ENCODE measurements at places on chromosomes 5 and 9.

- DNase-seq = no peak
These were observed 600.7 kb upstream of the CDH9 start for GRCh38 chr5:27639005-27639612.

- no peak for DNase-seq
These were observed 12.6 kb downstream of the VLDLR start for GRCh38 chr9:2634153-2634552.

DNA sequence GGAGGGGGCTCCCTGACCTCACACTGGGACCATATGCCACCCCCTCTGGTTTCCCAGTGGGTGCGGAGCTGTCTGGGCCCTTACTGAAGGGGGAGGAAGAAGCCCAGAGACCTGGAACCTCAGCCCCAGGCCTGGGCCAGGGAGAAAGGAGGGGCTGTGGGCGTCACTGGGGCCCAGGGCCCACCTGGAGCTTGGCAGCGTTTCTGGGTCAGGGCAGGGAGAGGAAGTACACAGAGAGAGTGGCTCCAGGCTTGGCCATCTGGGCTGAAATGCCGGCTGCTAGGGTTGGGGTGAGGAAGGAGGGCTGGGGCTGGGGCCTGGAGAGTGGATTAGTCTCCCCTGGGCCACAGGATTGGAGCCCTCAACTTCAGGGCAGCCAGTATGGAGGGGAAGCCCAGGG lies 6.4 kb upstream of the DAB2IP start:
- no peak for DNase-seq

DNA sequence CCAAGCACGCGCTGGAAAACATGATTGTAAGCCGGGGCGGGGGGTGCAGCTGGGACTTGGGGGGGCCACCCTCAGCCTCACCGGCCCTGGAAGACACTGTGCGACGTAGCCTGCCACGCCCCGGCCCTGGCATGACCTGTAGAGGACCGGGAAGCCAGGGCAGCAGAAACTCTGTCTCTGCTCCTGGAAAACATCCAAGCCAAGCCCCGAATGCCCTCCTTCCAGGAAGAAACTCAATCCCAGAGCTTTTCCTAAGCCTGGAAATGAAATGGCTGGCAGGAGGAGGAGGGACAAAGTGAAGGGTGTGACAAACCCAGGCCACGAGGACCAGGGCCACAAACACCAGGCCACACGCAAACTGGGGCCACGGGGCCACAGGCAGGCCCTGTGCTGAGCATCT lies 55.4 kb downstream of the KCNT1 start:
- no peak for DNase-seq

GRCh38 chr5:102537011-102537410 lies 38.2 kb upstream of the SLCO6A1 start:
- DNase-seq = no peak

GRCh38 chr5:176870110-176870591 lies 29.0 kb downstream of the HK3 start:
- peak; percentile 89 for DNase-seq

DNA sequence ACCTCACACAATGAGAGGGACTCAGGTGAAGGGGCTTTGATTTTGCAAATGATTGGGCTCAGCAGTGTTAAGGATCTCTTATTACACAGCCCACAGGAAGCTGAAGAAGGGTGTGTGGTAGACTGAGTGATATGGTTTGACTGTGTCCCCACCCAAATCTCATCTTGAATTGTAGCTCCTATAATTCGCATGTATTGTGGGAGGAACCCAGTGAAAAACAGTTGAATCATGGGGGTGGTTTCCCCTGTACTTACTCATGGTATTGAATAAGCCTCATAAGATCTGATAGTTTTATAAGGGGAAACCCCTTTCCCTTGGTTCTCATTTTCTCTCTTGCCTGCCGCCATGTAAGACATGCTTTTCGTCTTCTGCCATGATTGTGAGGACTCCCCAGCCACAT lies 132.5 kb upstream of the FBXL7 start:
- DNase-seq = no peak

DNA sequence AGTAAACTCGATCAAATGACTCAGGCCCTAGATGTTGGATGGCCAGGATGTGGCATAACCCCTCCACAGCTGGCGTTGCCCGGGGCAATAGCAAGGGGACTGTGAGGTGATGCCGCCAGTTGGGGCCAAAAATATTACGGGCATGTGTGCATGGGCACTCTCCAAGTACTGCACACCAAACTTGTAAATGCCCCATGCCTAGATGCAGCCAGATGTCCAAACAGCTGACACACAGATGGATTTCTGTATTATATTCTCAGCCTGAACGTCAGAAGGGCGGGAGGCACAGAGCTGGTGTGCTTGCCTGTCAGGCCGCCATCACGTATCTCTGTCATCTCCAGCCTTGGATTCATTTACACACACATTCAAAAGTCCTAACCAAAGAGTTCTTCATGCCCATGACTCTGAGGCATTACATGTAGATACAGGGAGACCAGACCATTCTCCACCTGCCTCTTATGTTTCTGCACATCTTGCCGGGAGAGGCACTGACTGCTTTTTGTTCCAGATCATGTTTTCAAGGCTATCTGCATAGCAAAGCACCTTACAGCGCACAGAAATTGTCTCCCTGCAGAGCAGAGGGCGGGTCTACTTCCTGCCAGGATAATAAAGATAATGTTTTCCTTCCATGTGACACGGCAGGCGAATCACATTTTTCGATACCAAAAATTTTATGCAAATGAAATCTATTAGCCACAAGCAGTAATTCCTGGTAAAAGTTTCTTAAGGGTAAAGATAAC lies 200.9 kb upstream of the ADAMTS16 start:
- no peak for DNase-seq

DNA sequence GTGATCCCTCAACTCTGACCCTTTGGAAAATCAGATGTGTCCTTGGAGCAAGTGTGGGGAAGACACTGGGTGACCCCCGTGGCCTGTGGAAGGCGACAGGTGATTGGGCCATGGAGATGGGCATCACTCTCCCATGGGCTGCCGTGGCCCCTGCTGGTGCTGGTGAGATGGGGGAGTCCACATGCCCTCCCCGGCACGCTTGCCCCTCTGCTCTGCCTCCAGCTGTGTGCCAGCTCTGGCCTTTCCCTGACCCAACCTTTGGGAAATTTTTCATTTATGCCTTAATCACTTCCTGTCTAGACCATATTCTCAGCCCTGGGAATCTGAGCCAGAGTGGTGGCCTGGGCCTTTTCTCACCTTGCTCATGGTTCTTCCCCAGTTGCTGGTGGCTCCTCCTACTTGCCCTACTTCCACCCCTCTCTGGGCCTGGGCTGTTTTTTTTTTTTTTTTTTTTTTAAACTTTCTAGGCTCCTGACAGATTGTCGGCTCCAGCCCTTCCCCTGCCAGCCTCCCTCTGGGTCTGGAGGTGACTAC lies 56.6 kb downstream of the RGS3 start:
- no peak for DNase-seq

DNA sequence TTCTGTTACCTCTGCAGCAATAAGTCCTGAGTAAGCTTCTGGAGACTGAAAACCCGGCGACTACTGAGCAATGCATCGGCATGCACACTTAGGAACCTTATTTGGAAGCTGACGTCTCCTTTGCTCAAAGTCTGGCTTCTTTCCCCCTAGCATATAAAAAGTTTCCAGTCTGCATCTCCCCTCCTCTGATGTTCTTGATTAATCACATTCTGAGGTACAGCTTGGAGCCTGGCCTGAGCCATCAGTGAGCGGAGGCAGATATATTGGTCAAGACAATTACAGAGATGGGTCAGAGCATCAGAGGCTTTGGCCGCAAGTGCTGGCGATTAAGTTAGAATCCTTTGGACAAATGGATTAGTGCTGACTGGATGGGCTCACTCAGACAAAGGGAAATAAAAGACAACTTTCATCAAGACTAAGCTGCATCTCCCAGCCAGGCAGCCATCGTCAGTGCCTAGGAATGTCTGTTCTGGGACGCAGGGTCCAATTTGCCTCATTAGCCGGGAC lies 140.7 kb downstream of the MTX3 start:
- DNase-seq = peak; percentile 32

GRCh38 chr9:8845376-8845775 lies 1045.8 kb upstream of the DMAC1 start:
- no peak for DNase-seq

DNA sequence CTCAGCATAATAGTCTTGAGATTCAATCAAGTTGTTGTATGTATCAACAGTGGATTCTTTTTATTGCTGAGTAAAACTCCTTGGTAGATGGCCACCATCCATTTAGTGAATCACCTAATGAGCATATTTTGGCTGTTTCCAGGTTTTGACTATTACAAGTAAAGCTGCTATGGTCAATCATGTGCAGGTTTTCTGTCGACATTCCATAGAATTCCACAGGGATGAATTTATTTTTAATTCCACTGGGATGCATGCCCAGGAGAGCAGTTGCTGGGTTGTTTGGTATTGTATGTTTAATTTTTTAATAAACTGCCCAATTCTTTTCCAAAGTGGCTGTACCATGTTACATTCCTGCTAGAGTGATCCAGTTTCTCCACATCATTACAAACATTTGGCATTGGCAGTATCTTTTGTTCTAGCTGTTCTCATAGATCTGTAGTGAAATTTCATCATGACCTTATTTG lies 10.5 kb upstream of the S1PR3 start:
- no peak for DNase-seq

DNA sequence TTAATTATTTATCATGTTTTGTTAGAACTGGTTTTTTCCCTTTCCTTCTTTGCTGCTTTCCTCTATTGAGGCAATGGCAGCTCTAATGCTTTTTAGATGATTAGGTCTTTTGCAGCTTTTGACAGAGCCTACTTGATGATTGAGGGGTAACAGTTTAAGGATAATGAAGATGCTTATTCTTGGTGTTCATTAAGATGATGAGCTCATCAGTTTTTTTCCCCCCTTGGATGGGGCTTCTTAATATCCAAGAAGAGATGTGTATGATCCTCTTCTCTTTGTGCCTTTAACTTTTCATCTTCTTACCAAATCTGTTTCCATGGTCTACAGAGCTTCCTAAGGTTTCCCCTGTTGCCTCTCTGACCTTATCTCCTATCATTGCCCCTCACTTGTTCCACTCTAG lies 15.8 kb downstream of the RBM27 start:
- no peak for DNase-seq

DNA sequence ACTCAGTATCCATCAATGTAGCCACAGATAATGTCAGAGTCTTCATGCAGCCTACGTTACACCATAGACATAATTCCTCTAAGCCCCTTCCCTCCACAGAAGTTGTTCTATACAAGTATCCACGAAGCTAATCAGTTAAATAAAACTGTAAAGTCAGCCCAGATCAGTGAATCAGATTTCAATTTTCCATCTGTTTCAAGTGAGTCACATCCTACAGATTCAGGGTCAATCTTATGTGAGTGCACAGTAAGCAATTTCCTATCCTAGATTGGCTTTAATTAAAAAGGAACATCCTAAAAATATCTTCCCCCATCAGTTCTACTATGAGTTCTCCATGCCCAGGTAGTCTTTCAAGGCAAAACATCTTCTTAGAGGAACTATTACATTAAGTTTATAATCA lies 402.5 kb downstream of the EFNA5 start:
- no peak for DNase-seq

DNA sequence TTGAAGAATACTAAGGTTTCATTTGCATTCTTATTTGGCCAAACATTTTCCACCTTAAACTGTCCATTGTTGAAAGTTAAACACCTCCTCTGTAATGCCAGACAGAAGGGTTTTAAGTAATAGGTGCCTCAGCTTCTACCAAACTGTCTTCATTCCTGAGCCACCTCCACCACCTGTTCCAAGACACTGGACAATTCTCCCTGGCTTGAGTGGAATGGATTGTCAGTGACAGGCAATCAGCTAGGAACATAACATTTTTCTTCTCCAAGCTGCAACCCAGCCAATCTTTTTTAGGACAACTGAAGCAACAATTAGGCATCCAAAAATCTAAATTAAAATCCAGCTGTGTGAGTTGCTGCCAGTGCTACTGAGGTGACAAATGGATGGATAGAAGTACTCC lies 73.9 kb upstream of the ICE1 start:
- DNase-seq = no peak

DNA sequence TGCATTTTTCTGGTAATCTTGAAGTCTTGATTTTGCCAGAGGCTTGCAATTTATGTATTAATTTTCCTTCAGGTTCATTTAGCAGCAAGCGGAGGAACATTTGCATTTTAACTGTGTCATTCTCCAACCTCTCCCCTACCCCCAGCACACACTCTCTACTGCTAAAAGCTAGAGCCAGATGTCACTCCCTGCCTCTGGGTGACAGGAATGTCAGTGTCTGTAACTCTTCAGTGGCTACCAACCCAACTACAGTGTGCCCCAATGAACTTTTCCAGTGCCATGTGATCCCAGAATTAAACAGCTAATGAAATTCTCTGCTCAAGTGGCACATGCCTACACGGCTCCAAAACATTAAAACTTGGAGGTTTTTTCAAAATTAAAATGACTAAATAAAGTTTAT lies 260.3 kb downstream of the GOLPH3 start:
- DNase-seq = no peak

DNA sequence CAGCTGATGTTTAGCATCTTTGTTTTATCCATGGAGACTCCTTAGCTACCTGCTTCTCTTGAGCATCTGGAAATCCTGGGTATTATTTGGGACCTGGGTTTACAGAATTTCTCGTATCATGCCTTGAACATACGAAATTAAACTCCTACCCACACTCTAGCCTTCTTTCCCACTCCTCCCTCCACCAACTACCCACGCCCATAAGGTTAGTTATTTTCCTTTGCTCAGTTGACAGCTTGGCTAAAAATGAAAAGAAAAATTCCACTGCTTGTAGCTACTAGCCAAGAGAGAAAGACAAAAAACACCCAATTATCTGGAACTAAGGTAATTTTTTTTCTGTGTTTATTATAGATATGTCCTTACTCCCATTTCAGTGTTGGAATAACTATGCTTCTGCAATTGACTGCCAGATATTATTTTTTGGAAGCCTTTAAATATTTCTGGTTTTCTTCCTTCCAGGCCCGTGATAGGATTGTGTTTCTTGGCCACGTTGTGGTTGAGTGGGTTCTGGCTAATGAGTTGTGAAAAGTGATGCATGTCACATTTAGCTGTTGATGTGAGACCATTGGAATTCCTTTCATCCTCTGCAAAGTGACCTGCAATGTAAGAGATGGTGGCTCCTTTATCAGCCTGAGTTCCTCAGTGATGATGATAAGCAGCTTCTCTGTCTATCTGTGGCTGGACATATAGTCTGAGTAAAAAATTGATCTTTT lies 308.1 kb downstream of the LRRC70 start:
- peak; percentile 75 for DNase-seq

DNA sequence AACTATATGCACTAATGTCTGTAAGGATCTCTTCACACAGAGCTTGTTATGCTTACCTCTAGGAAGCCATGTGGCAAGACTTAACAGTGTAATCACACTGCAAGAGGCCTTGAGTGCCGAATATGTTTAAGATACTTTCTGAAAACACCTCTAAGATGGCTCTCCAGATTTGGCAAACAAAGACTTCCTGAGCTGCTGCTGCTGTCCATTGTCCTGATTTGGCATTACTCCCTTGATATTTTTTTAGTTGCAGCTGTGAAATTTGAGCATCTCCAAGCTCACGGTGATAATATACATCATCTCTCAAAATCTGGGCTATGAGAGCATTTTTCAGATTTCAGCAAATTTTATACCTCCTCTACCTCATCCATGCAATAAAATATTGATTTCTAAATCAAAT lies 384.5 kb upstream of the CDH6 start:
- DNase-seq = no peak
